Eye (tissue), 1 donor: ENCODE measurements at places on chromosomes 7 and 10.

GRCh38 chr10:46268076-46268881 lies 18.5 kb upstream of the ANTXRL start:
- no peak for DNase-seq

DNA sequence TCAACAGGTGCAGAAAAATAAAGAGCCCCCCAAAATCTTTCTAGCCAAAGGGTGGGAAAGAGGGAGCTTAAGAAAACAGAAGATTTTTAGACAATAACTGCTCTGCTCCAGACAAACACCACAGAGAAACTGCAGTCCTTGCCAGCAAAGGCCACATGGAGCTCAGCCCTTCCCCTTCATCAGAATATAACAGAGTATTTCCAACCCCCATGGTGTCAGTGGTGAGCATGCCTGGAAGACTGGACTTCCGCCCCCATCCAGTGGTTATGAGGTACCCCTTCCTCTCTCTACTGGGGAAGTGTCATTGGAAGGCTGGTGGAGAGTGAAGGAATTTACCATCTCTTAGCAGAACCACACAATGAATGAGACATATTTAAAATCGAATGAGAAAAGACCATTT lies 1007.3 kb upstream of the CELF2 start:
- DNase-seq: no peak

GRCh38 chr7:107628461-107629064 lies 32.1 kb upstream of the SLC26A4 start:
- DNase-seq: no peak

DNA sequence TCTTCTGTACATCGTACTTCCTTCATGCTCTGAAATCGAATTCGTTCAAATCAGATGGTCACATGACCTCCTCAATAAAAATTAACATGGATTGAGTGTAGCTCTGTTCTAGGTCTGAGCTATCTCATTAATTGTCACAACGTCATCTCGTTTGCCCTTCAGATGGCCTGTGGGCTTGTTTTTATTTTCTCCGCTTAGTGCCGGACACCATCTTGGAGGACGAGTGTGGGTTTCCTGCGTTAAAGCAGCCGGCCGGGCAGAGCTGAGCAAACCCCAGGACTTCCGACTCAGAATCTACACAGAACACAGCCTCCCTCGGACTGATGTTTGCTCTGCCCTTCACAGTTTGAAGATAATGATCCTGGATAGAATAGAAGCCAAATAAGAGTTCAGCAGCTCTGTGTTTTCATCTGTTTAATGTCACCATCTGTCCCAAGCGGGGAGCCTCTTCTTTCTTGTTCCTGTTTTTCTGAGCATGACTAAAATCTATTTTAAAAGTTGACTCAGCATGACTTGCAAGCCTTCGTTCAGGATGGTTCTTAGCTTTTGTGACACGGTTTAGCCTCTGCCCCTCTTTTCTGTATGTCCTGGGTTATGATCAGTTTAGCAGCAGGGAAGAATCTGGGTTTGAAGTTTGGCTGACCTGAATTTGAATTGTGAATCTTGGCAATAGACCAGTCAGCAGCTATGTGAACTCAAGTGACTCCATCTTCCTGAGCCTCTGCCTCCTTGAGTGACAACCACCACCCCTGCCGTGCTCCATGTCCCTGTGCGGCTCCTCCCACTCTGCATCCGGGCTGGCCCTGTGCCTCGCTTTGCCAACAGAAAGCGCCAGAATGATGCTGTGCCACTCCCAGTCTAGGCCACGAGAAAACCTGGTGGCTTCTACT lies 30.6 kb upstream of the GALNTL5 start:
- no peak for DNase-seq

GRCh38 chr7:156659961-156660360 lies 19.4 kb downstream of the RNF32 start:
- no peak for DNase-seq

DNA sequence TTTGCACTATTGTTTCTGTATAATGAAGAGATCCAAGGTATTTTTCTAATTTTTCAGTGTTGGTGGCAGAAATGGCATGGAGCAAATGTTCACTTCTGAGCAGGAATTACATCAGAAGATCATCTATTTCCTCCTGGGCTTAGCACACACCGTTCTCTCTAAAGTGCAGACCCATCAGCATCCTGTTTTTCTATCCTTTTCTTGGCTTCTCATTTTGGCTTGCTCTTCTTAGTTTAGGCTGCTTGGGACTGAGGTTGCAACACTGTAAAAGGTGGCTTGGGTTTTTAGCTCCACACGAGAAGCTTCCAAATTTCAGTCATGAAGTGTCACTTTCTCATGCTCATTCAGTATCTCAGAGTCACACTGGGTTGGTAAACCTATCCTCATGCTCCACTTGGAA lies 79.9 kb upstream of the SMIM30 start:
- no peak for DNase-seq

DNA sequence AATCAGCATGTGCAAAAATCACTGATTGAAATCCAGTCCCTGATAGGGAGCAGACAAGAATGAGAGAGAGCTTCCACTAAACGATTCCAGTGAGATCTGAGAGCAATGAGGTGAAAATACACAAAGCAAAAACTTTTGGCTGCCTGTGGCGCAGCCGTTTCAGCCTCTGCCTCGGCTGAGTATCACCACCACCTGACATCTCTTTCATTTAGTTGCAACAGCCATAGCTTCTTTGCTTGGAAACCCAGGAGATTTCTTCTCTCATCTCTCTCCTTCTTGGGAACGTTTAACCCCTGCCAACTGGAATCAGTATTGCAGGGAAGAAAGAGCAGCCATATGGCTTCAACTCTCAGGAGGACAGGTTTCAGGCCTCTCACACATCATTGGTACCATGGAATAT lies 237.3 kb upstream of the AGK start:
- peak; percentile 14 for DNase-seq

DNA sequence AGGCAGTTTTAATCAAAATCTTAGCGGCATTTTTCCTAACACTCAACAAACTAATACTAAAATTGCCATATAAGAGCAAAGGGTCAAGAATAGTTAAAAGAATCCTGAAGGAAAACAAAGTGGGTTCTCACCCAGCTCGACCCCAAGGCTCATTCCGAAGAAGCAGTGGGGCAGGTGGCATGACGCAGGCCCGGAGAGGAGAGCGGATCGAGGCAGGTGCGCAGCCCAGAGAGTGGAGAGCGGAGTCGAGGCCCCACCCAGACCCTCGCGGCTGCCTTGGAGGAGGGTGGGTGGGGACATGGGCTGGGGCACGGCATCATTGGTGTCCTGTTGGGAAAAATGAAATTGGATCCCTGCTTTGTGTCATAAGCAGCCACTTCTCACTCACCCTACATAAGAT lies 109.8 kb downstream of the INPP5A start:
- DNase-seq: no peak

DNA sequence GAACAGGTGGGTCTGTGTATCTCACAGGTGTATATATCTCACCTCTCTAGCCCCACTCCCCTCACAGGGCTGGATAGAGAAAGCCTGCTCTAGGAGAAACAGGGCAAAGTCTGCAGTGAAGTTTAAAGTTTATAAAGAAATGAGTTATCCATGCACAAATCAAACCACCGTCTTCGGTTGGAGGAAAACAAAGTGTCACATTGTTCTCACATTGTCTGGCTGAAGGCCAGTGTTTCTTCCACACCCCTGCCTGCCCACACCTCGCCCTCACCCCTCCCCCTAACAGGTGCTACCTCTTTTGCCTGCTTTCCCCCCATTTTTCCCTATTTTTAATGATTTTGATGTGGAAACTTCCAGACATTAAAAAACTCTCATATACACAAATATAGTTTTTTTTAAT lies 25.8 kb downstream of the AQP1 start:
- DNase-seq: no peak

- DNase-seq: peak; percentile 75
Measured at GRCh38 chr10:120788771-120789170, 62.4 kb upstream of the WDR11 start.

DNA sequence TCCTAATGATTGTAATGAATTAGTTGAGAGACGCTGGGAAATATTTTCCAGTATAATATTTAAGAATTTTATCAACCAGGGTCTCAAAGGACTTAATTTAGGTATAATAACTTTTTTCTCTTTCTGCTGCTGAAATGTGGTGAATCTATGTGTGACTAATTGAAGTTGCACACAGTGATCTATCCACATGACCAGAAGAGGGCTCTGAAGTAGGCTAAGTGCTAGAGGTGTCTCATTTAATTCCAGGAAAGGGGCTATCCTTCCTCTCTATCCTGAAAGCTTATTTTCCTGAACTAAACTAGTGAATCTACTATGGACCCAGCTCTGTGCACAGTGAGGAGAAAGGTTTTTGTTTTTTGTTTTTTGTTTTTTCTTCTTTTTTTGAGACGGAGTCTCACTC lies 294.4 kb upstream of the MYO3A start:
- no peak for DNase-seq

GRCh38 chr10:5506751-5507648 lies 7.6 kb upstream of the CALML5 start:
- DNase-seq: no peak

GRCh38 chr10:60537697-60538096 lies 148.0 kb upstream of the ANK3 start:
- DNase-seq: no peak
